ENCODE measurements at places on chromosomes 4 and X.
A peak's percentile ranks its signal among the peaks of the same experiment; 100 is the strongest.

- peak; percentile 38 for DNase-seq
These were observed 20.5 kb downstream of the SEL1L3 start for GRCh38 chr4:25842229-25842845.

DNA sequence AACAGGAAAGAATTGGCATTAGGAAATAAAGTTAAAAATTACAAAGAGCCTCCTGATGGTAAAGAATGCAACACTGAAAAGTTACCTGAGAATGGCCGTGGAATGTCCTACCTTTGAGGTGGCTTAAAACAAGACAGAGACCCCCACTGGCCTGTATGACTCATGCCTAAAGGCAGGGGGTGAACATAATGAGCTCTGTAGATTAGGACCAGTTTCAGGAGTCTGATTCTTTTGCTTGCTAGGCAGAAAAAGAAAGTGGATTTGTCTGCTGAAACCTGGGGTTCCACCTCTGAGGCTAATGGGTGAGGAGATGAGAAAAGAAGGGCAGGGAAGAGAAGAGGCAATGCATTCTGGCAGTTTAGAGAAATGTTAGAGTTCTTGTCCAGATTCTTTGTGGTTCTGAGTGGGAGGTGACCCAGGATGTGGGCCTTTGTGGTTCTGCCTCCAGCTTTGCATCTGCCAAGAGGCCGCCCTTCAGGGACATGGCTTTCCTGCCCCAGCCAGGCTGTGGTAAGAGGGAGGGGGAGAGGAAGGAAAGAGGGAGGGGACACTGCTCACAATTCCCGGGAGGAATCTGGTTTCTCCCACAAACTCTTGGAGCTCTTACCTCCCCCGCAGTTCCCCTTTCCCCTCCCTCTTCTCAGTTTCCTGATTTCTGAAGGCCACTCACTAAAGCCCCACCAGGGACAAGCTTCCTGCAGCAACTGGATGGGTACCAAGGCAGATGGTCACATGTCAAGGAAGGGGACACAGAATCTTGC lies 109.6 kb downstream of the EFNB1 start:
- no peak for DNase-seq

DNA sequence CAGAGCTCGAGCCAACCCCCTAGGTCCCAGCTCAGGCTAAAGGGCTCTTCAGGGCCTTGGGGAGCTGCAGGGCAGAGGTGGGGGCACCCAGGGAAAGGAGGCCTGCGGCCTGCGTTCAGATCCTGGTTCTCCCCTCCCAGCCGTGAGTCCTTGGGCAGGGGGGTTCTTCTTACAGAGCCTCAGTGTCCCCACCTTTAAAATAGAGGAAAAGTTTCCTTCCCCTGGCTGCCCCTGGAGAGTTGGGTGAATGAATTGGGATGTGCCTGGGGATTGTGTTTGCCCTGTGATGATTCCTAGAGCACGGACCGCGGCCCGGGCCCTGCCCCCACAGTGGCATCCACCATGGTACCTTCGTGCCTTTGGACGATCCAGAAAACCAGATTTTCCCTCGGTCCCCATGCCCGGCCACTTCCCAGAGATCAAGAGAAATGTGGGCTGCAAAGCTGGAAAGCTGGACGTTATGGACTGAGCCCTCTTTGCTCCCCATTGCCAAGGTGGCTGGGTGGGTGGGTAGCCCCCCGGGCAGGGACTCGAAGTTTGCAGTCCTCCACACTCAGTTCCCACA lies 11.4 kb downstream of the HTRA3 start:
- no peak for DNase-seq

GRCh38 chr4:19425146-19425545 lies 826.6 kb upstream of the SLIT2 start:
- DNase-seq, result no peak

DNA sequence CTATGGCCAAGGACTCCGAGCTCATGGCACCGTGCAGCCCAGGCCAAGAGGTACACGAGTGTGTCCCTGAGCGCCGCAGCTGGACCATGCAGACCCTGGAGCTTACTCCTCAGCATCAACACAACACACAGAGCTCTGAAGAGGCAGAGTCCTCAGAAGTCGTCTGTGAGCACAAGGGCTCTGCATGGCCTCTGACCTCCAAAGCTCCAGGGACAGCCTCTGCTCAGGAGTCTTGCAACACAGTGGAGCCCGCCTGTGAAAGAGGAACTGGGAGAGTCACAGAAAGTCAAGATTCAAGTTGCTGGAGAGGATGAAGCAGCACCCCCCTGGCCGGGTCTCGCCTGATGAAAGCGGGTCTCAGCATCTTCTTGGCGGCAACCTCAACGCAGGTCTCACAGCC lies 2.9 kb downstream of the LRPAP1 start:
- DNase-seq, result peak; percentile 62

GRCh38 chrX:10110984-10111363 lies 45.8 kb upstream of the CLCN4 start:
- peak; percentile 30 for DNase-seq

GRCh38 chrX:136322064-136322463 lies 21.3 kb downstream of the ADGRG4 start:
- DNase-seq, result no peak

GRCh38 chr4:86058621-86059020 lies 301.2 kb downstream of the MAPK10 start:
- no peak for DNase-seq

DNA sequence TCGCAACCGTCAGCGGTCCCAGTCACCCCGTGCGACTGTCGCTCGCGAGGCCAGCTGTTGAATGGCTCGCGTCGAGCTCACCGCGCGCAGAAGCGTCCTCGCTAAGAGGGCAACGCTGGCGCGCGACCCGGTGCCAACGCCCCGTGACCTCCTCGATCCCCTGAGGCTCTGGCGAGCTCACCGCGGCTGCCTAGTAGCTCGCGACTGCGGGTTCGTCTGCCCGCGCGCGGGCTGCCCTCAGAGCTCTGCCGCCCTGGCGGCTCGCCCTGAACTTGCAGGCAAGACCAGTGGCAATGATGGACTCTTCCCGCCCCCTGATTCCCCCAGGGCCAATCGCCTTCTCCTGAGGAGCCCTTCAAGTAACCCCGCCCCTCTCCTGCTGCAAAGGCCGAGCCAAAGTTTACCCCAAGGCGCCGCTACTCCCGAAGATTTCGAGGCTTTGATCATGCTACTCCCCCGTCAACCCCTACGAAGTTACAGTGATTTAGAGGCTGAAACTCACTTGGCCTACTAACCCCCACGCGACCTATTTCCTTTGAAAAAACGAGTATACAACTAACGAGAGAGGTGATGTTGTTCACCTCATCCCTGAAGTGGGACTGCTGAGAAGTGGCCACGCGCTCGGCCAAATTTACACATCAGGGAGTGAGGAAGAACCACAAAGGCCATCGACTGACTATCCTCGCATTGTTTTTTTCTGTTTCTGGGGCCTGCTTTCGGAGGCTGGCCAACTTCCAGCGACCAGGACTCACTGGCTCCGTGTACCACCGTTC lies 37.5 kb downstream of the PGRMC1 start:
- DNase-seq, result peak; percentile 85

DNA sequence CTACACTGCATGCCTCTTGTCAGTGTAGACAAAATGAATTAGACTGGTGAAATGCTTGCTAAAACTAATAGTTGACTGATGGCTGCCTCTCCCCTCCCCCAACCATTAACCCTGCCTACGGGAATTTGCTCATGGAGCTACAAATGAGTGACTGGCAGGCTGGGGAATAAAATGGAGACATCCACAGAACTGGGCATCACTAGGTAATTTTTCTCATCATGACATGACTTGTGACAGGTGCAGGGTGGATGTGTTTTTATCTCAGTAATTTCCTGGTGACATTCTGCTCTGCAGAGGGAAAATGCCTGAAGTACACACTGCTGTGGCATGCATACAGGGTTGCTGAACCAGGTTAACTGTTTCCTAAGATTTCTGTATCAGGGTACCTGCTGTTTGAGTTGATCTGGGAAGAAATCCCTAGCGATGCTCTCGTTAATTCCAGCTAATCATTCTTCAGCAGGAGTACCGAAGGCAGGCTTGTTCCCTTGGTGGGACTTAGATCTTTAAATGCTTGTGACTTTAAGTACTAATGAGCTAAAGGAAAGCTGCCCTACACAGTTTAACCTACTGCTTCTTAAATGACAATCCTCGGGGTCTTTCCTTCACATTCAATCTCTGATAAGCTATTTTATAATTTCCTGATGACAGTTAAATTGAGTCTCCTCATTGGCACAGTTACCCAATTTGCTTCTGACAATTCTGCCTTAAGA lies 376.3 kb upstream of the LCORL start:
- DNase-seq, result no peak

DNA sequence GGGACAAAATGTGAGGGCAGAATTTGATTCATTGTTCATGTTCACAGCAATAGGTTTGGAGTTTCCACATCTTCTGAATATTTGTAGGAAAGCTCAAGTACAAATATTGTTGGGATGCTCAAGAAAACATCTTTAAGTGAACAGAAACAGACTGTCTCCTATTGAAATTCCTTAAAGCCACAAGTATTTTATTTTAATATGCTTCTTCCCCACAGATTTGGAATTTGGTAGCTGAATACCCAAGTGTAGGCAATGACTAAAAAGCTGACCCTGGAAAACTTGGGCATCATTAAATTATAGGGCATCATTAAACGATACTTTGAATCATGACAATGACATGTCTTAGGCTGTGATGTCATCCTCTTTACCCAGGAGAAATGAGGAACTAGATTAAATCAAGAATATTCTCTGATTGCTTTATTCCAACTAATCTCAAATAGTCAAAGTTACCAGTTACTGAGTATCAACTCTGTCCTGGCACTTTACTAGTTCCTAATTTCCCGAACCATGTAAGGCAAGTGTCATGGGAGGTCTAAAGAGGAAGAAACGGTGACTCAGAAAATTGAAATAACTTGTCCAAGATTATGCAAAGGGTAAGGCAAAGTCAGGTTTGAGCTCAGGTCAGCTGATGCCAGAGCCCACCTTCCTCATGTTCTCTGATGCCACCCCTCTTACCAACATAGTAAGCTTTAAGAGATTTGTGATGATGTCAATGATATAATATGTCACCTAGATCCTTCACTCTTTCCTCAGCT lies 223.1 kb upstream of the LEF1 start:
- no peak for DNase-seq

GRCh38 chr4:154741131-154741665 lies 2.6 kb upstream of the LRAT start:
- no peak for DNase-seq

GRCh38 chrX:78283511-78283910 lies 43.9 kb downstream of the CYSLTR1 start:
- no peak for DNase-seq

- no peak for DNase-seq
These were observed 136.6 kb downstream of the AFF1 start for GRCh38 chr4:87071401-87071800.

DNA sequence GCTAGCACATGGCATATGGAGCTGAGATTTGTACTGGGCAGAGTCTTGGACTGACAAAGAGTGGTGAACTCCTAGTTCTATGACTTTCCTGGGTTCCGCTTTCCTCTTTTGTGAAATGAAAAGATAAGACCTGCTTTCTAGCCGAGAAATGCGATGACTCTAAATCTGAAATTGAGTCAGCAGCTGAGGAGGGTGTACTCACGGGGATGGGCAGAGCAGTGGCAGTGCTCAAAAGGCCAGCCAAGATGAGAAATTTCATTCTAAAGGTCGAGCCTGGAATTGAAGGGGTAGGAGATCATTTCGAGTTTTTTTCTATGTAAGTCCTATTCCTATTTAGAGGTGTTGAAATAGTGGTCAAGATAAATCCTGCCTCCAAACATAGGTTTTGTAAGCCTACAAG lies 47.0 kb downstream of the NUDT9 start:
- DNase-seq, result no peak

GRCh38 chrX:20980426-20980825 lies 393.8 kb upstream of the CNKSR2 start:
- no peak for DNase-seq

- no peak for DNase-seq
These were observed 117.4 kb downstream of the TMA16 start for GRCh38 chr4:163611784-163612445.

DNA sequence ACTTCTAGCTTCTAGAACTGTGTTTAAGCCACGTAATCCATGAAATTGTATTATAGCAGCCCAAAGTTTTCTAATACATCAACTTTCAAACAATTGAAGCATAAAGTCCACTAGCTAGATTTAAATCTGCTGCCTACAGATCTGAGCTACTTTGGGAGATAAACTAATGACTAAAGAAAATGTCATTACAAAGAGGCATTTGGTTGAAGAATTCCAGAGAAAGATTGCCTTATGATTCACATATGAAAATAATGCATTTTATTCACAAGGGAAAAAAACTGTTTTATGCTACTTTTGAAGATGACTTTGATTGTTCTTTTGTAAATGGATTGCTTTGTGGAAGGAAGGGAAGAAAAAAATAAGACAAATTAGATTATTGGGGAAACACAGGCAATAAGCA lies 124.1 kb upstream of the SLIT2 start:
- DNase-seq, result no peak

DNA sequence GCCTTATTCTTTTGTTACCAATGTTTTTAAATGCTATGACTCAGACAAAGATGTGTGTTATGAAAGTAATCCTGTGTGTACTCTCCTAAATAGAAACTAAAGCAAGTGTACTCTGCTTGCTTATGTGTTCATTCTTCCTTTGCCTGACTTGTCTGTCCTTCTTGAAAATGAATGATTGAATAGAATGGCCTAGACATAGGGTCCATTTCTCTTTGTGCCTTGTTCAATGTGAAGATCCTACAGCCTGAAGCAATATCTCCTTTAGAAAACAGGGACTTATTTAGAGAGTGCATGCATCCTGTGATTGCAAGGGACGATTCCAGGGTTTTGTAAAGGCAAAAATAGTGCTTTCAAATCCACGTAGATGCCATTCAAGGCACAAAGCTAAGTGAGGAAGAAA lies 343.6 kb upstream of the TACR3 start:
- DNase-seq, result no peak

GRCh38 chr4:74543231-74543781 lies 98.4 kb downstream of the AREG start:
- peak; percentile 81 for DNase-seq

DNA sequence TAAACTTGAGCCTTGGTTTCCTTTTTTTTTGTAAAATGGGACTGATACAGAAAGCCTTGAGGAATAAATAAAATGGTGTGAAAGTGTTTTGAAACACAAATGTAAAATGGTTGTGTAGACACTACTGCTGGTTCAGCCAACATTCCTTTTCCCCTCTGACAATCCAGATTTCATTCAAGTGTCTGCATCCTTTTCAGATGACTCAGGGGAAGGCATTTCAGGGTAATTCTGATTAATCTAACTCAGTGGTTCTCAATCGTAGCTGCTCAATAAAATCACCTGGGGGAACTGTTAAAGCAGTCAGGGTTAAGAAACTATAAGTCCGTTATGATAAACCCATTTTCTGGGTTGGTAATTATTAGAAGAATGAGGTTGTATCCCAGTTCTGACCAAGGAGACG lies 4.6 kb downstream of the ARHGAP10 start:
- DNase-seq, result no peak

Measured in hematopoietic multipotent progenitor cell treated with erythropoietin and hydrocortisone succinate and interleukin-3 and kit ligand, for 6 days (in vitro differentiated cells).